H54 (cell line): ENCODE measurements at places on chromosomes 5 and 9.

DNA sequence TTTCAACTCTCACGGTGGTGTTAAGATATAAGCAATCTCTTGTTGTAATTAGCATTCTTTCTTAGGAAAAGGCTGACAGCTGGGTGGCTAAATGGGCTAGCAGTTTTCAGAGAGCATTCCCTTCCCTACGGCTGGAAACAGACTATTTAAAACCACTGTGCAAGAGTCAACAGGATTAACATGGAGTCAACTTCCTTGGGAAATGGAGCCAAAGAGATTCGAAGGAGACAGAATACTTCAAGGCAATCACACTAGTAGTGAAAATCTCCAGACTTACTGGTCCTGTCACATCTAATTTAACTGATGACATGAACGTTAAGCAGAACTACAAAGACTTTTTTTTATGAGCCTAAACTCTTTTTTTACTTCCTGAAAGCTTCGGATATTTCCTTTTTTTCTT lies 453.3 kb upstream of the ITGA1 start:
- DNase-seq: no peak

DNA sequence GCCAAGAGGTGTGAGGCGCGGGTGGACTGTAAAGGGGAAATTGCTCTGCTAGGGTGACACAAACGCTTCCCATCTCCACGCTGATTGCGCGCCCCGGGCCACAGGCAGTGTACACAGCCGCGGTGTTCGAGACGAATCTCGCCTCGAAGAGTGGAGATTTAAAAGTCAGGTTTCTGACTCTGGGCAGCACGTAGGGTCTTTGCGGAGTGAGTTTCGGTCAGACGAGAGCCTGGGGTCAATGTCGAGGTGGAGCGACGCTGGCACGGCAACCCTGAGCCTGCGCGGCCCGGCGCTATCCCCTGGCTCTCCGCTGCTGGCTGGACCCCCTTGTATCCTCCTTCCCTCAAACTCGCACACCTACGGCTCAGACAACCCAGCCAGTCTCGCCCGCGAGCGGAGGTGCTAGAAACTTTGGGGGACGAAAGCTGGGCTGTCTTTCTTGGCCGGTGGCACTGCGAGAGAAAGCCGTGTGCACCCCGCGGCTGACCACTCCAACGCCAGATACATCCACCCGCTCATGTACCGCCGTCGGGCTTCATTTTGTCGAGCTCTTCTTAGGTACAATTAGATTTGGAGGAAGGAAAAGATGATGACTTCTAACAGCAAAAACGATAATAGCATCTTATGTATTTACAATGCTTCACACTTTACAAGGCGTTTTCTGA lies 5.4 kb upstream of the FOXB2 start:
- DNase-seq: no peak

- no peak for DNase-seq
Measured at GRCh38 chr5:24177821-24178220, 467.0 kb downstream of the CDH10 start.

DNA sequence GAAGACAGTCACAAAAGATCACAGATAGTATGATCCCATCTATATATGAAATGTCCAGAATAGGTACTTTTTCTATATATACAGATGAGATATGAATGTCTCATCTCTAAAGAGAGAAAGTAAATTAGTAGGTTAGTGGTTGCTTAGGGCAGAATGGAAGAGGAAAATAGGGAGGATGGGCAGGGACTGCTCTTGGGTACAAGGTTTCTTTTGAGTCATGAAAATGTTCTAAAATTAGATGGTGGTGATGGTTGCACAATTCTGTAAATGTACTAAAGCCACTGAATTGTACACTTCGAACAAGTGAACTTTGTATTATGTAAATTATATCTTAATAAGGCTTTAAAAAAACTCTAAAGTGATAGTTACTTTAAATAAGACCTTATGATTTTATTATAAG lies 59.6 kb upstream of the GRAMD2B start:
- DNase-seq: no peak

DNA sequence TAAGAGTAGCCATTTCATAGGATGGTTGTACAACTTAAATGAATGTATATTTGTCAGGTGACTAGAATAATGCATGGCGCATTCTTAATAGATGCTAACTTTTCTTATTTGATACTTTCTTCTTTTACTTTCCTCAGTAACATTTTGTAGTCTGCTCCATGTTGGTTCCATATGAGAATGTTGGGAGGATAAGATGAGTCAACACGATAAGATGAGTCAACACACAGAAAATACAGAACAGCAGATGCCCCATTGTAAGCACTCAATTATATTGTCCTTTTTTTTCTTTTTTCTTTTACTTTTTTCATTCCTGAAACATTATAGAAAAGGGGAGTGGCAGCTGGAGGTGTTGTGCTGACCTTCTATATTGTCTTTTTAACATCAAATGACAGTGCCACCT lies 92.3 kb upstream of the SPATA31C2 start:
- DNase-seq: no peak

DNA sequence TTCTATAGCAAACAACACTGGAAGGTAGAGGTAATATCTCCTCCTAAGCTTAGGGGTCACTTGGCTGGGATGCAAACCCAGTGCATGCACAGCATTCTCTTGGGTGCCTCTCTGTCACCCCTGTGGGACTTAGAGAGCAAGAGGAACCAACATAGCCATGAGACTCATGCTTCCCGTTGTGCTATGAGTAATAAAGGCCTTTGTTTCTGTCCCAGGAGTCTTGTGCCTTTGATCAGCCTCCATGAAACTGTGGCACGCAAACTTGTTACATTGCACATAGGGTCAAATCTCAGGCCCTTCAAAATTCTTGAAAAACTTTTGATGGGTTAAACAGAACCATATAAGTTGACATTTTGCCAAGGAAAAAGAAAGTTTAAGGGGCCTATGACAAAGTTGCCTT lies 272.8 kb downstream of the TAF11L14 start:
- no peak for DNase-seq

GRCh38 chr5:154293219-154293618 lies 102.7 kb downstream of the GALNT10 start:
- no peak for DNase-seq

DNA sequence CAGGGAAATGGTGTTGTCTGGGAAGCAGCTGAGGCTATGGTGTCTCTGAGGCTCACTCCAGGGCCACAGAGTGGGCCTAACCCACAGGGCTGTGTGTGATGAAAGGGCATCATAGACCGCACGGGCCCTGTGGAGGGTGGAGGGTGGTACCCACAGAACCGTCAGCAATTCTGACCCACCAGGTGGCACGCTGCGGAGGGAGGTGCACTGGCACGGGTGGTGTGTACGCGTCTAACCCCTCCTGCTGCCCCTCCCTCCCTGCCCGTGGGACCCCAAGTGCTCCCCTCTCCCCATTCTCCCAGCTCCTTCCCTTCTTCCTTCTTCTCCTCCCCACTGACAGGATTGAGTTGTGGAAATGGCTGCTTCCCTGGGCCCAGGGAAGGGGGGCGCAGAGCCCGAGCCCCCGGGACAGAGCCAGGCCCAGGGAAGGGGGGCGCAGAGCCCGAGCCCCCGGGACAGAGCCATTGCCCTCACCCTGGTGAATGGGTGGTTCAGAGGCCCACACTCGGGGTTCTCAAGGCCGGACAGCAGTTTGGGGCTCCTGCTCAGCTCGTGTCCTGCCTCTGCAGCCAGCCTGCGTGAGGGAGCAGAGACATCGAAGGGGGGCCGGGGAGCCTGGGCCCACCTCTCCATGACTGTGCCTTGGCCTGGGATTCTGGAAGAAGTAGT lies 6.8 kb downstream of the LCN10 start:
- no peak for DNase-seq

- no peak for DNase-seq
Measured at GRCh38 chr5:126358525-126358924, 64.7 kb upstream of the GRAMD2B start.

DNA sequence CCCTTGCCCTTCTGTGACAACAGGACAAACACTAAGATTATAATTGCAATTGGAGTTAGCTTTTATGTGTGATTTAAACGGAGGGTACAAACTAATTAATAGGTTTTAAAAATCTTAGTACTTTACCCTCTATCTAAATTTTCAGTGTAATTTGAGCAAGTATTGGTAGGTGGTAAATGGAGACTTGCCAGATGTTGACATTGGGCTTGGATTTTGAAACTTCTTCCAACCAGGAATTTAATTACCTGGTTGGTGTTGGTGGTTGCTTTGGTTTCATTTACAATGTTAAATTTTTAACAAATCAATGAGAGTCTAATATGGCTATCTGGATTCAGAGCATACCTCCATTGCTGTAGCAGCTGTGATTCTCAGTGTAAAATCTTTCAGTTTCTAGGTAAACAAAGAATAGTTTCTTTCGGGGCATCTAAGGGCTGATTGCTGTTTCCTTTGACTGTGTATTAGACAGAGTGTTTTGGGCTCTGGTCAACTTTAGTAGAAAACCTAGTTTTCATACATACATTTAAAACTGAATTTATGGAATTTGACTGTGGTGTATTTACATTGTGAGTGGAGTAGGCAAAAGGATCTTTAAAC lies 1.9 kb downstream of the DAPK1 start:
- DNase-seq: no peak

- DNase-seq: peak; percentile 64
Measured at GRCh38 chr5:132526290-132526973, 16.9 kb downstream of the IL5 start.

DNA sequence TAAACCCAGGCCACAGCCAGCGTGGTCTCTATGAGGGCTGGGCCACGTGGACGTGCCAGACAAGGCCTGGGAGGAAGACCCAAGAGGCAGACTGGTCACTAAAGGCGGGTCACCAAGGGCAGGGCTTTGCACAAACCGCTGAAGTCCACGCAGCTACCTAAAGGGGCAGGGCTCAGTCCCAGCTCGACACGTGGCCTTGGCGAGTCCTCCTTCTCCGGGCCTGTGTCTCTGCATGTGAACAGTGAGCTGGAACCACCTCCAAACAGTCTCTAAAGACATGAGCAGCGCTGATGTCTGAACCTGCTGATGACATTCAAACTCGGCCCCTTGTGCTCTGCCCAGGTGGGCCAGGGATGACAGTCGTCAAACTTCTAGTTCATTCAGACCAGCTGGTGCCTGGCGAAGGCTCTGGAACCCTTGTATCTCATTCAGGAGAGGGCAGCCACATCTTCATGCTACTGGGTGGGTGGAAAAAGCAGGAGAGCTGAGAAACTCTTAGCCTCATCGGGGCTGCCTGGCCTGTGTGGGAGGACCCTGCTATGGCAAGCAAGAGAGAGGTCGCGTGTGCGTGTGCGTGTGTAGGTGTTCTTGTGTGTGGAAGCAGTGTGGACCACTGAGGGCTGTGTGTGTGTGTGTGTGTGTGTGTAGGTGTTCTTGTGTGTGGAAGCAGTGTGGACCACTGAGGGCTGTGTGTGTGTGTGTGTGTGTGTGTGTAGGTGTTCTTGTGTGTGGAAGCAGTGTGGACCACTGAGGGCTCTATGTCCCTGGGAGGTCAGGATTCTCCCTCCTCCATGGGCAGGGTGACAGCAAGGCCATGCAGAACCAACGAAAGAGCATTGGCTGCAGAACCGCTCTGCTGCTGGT lies 14.1 kb upstream of the SLC25A51 start:
- DNase-seq: no peak
